ENCODE measurements at places on chromosomes 12 and 14. TPM values are rescaled to one million over a fixed set of nuclear protein-coding genes. Genes with fewer than 3 reads are reported as not detected.

GRCh38 chr14:79278798-79279644 lies 932.3 kb downstream of the DIO2 start:
- DNase-seq, result peak; percentile 63

DNA sequence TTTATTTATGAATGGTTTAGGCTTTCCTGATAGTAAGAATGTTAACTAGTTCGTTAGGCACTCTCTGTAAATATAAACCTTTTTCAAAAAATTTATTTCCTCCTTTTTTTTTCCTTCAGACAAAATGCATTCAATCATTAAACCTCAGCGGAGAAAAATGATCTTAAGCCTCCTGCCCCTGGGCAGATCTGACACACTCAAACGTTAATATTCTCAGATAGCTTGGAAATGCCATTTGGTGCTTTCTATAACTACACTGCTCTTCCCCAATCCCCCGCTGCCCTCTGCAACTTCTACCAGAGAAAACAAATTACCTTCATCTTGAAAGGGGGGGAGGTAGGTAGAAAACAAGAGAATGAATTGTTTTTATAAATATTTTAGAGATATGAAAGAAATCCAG lies 521.2 kb downstream of the MED13L start:
- no peak for DNase-seq

DNA sequence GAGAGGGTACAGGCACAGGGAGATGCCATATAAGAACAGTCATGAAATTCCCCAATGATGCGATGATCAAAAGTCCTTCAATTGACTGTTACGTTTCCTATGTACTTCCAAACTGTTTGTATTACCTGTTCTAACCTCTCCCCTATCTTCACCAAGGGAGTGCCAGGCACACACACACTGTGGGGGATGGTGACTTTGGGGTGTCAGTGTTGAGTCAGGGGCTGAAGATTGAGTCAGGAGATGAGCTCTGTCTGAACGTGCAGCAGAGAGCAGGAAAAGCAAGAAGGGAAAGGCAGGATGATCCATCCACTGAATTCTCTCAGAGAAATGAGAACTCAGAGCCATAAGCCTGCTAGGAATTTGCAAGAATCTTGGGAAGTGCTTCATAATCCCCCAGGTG lies 153.4 kb downstream of the EFCAB11 start:
- DNase-seq, result no peak

GRCh38 chr12:25935355-25936144 lies 22.9 kb upstream of the RASSF8 start:
- DNase-seq, result no peak

DNA sequence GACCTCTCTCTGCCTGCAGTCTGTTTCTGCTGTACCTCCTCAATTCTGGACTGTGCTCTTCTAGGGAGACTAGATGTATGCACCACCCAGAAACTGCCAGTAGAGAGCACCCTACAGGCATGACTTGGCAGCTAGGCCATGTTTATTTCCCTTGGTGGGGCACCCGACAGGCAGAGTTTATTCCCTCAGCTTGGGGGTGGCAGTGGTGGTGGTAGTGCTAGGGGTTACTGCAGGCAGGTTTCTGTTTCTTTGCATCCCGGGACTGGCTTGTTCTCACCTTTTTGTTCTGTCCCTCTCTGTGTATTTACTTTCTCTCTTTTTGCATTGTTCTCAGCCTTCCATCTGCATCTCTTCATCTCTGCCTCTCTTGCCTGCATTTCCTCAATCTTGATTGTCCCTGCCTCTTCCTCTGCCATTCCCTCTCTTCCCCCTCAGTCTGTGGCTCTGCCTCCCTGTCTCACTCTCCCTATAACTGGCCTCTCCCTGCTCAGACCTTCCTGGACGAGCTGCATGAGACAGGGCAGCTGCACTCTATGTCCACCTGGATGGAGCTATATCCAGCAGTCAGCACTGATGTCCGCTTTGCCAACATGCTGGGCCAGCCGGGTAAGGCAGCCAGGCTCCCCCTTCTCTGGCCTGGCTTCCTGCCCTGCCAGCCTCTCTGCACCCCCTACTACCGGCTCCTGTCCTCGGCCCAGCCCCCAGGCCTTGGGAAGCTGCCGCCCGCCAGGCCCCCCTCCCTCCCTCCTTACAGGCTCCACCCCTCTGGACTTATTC lies 13.8 kb downstream of the PRPF40B start:
- peak; percentile 47 for DNase-seq

DNA sequence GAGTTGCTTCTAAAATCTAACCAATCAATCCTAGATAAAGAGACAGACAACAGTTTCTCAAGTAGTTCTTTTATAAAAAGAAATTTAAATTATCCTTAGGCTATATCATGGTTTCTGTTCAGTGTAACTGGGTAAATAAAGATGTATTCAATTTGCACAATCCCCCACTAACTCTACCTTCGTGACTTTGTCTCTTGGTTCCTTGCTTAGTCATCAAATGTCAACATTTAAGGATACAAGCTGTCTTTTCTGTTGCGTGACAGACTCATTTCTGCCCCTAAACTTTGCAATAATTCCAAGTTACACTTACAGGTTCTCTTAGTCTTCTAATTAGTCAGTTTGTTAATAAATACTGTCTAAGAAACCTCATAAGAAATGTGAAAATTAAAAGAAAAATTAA lies 50.6 kb downstream of the SCAF11 start:
- no peak for DNase-seq

- no peak for DNase-seq
These were observed 8.1 kb downstream of the LRRC43 start for GRCh38 chr12:122190842-122191668.

- DNase-seq, result no peak
These were observed 6.2 kb upstream of the SLC15A4 start for GRCh38 chr12:128829861-128830504.

GRCh38 chr12:102948941-102949352 lies 8.5 kb upstream of the ASCL1 start:
- no peak for DNase-seq

GRCh38 chr14:68672609-68673285 lies 120.1 kb downstream of the ZFP36L1 start:
- no peak for DNase-seq

DNA sequence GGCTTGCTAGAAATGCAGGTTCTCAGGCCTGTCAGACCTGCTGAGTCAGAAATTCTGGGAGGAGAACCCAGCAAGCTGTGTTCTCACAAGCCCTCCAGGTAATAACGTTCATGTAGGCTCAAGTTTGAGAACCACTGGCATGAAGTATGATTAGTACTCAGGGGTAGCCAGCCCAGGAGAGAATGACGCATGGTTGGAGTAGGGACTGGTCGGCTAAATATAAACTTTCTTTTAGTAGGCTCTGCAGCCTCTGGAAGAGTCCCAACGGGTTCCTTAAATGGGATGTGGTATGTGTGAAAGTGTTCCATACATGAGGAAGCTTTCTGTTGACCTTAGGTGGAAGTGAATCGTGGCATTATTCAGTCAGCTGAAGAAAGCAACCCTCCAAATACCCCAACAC lies 209.3 kb downstream of the SLC41A2 start:
- DNase-seq, result no peak

- DNase-seq, result no peak
These were observed 162.1 kb upstream of the IFNG-AS1 start for GRCh38 chr12:67826946-67827720.

DNA sequence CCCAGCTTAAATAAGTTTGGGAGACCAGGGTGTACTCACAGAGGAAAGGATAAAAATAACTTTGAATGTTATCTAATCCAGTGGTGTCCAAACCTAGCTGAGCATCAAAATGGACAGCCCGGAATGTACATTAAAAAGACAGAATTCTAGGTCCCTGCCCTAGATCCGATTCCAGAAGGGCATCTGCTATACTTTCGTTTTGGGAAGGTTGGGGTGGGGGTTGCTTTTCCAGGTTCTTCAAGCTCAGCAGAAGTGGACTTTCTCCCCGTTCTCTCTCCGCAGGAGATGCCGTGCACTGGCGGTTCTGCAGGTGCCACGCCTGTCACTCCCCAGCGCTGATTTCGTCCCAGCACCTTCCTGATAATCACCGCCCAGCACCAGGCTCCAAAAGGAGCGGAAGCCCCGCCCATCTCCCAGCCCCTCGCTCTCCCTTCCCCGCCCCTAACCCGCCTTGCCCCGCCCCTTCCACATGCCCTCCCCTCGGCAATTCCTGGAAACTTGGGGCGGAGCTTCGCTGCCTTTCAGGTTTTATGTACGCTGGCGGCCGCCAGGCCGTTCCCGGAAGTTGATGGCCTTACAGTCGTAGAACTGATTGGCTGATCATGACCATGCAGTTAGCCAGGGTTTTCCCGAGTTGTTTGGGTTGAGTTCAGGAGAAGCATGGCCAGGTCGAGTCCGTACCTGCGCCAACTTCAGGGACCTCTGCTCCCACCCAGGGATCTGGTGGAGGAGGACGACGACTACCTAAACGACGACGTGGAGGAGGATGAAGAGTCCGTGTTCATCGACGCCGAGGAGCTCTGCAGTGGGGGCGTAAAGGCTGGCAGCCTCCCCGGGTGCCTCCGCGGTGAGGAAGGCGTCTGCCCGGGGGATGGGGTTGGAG lies at the start of gene HELB:
HELB (plus strand) TSS at position 550 of the 883 bp plus-strand sequence; CDS start at position 661, 111 bp downstream.
- DNase-seq, result peak; percentile 94

DNA sequence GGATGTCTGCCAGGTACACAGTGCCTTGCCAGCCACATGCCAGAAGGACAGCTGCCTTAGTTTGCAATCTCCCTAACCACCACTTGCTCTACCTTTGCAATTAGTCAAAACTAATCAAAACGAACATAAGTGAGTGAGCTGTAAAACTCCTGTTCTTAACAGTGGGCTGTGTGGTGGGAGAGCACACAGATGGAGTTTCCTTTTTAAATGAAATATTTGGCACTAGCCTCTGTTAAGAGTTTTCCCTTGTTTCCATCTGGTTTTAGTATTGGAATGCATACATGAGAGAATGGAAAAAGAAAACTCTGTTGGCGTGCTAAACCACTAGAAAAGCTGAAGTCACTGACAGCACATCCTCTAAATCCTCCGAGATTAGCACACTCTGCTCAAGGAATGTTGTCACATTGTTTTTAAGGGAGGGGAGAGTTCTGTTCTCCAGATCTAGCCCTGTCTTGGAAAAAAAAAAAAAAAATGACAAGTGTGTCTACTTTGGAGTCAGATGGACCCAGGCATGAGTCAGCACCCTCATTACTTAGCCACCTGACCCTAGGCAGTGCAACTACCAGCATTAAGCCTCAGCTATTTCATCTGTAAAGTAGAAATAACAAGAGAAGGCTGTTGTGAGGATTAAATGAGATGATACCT lies 83.9 kb downstream of the STXBP6 start:
- DNase-seq, result no peak

GRCh38 chr12:49803693-49804450 lies 24.3 kb downstream of the NCKAP5L start:
- no peak for DNase-seq

TSPAN19 gene
- 0.46 TPM for polyA plus RNA-seq

KLRD1 gene
- polyA plus RNA-seq, result 0.22 TPM

TSPAN11 gene
- polyA plus RNA-seq, result 4.0 TPM

GUCY2C gene
- polyA plus RNA-seq, result 0.89 TPM

KRT82 gene
- not detected for polyA plus RNA-seq

ADAM21 gene
- polyA plus RNA-seq, result 0.34 TPM
